ENCODE measurements at places on chromosomes 11 and 22. TPM values are rescaled to one million over a fixed set of nuclear protein-coding genes. Genes with fewer than 3 reads are reported as not detected.

SYTL2 gene
- total RNA-seq: 5.0 TPM

DNA sequence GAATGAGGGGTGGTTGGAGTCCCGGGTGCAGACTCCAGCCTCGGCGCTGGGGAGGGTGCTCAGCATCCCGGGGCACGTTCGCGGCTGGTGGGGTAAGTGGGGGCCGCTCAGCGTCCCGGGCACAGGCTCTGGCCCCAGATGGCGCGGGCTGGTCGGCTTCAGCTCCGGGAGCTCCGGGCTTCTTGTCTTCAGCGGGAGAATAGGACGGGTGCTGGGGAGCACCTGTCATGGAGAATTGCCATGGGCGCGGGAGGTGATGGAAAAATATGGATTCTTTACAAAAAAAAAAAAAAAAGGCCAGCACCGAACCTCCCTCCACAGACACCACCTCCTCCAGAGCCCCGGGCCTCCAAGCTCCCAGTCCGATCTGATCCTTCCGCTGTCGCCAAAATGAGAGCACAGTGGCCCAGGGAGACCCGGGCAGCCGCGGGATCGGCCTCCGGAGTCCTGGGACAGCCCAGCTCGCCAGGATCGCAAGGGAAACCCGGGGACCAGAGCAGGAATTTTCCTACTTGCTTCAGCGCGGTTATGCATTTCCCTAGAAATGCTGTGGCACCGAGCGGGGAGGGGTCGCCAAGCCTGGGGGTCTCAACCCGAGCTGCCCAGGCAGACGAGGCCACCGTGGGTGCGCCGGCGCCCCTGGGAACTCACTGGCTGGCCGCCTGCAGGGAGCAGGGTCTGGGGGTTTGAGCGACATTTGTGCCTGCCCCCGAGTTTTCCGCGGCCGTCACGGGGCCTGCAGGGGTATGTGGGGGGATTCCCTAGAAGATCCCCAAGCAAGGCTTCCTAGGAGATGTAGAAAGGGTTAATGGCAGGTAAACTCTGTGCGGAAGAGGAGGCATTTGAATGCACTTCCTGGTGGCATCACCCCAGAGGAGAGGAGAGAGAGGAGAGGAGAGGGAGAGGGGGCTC, 1336.9 kb downstream of the BRD1 start:
- DNase-seq: peak; percentile 34

- no peak for DNase-seq
Observed at GRCh38 chr22:38219632-38220031, 17.8 kb downstream of the MAFF start.

POU2AF2 gene
- total RNA-seq: not detected

TRIM51 gene
- not detected for total RNA-seq

SLC22A9 gene
- not detected for total RNA-seq

LMNTD2 gene
- 4.7 TPM for total RNA-seq

GRCh38 chr11:109853156-109853776, 239.9 kb upstream of the ZC3H12C start:
- no peak for DNase-seq

GRCh38 chr11:70476669-70477068, 78.3 kb downstream of the CTTN start:
- DNase-seq: no peak

CFAP300 gene
- 1.2 TPM for total RNA-seq

- no peak for DNase-seq
Observed at GRCh38 chr22:38350444-38351359, 33.5 kb upstream of the CSNK1E start.

- DNase-seq: no peak
Observed at GRCh38 chr22:45917146-45917545, 59.8 kb downstream of the WNT7B start.

OR51E2 gene
- not detected for total RNA-seq

DNA sequence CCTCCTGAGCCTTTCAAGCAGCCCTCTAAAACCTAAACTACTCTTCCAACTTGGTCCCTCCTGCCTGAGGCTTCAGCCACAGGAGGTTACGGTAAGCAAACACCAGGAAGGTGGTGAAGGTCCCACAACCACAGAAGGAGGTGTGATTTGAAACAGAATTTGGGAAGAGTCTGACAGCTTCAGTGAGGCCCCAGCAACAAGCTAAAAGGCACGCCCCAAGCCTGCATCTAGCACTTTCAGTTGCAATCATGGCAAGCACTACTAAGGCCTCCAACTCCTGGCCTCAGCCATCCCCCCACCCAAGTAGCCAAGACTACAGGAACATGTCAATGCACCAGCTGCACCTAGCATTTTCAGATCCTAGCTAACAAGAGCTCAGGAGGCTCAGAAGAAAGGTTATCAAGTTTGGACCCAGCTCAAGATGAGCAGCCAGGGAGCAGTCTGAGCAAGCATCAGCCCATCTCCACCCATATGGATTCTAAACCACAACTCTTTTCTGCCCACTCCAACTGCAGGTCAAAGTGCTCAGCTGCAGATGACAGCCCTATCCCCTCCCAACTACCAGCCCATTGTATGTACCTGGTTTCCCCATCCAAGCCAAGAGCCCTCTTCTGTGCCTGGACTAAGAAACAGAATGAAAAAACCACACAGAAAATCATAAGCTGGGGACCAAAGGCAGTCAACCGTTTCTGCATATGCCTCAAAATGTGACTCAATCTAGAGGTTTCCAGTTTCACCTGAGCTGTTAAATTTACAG, 10.4 kb upstream of the AHNAK start:
- no peak for DNase-seq

MS4A6A gene
- not detected for total RNA-seq

- no peak for DNase-seq
Observed at GRCh38 chr22:37146507-37147180, 3.1 kb downstream of the IL2RB start.

GRCh38 chr22:46077669-46078099, 72.6 kb upstream of the PPARA start:
- DNase-seq: no peak

- no peak for DNase-seq
Observed at GRCh38 chr11:63719987-63720386, 38.7 kb downstream of the RTN3 start.

- no peak for DNase-seq
Observed at GRCh38 chr22:39493759-39494158, 8.3 kb upstream of the MIEF1 start.

GRCh38 chr11:119918347-119918746, 189.3 kb upstream of the NECTIN1 start:
- DNase-seq: no peak

PRODH gene
- 54.3 TPM for total RNA-seq

DNA sequence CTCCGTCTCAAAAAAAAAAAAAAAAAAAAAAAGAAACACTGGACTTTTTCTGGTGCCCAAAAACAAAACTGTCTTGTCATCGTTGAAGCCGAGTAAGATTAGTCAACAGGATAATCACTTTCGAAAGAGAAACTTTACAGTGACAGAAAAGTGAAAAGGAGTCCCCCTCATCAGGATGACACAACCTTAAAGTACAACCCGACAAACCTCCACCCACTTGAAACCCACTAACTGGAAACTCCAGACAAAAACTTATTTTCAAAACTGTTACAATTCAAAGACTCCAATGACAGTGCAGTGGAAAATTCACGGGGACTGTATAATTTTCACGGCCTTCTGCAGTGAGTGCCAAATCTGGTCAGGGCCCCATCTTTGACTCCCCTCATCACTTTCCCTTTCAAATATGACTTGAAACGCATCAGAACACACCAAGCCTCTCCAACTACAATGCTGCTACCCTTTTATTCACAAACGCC, 1.3 kb downstream of the DENND5A start:
- no peak for DNase-seq

GRCh38 chr11:122673701-122674100, 18.2 kb downstream of the UBASH3B start:
- DNase-seq: no peak

DNA sequence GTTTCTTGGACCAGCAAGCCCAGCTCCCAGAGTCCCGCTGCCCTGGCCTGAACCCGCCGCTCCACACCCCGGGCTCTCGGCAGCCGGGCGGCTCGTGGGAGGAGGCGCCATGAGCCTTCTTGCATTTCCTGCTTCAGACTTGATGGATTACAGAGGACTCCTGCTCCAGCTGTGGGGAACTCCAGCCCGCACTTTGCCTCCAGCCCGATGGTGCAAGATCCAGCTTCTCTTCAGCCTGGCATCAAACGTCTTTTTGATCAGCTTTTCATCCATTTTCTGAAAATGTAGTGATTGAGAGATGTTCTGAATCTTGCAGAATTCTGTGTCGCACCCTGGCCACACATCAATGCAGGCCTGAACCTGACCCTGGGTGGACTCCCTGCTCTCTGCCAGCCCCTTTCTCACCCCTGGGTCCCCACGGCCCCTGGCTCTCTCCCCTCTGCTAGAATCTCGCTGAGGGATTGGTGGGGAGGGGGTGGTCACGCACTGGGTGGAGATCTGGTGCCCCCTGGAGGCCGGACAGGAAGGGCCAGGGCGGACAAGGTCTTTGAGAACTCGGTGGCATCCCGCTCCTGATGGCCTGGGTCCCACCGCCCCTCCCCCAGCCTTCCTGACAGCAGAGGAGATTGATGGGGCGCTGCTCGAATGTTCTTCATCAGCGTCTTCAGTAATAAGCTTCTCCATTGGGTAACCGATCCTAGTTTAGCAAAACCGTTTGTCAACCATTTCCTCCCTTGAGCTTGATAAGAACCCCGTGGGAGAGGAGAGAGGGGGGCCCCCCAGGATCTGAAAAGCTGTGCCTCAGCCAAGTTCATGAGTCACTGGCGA, 12.1 kb upstream of the NFAM1 start:
- peak; percentile 93 for DNase-seq

- DNase-seq: no peak
Observed at GRCh38 chr11:120343429-120343828, 7.2 kb downstream of the ARHGEF12 start.

GRCh38 chr11:128487978-128488377, 99.4 kb downstream of the ETS1 start:
- no peak for DNase-seq

GRCh38 chr11:133559833-133560471, 27.7 kb upstream of the OPCML start:
- no peak for DNase-seq

- DNase-seq: no peak
Observed at GRCh38 chr11:77800449-77800848, 20.1 kb downstream of the RSF1 start.

- DNase-seq: no peak
Observed at GRCh38 chr11:110654456-110654855, 57.8 kb downstream of the ARHGAP20 start.

DNA sequence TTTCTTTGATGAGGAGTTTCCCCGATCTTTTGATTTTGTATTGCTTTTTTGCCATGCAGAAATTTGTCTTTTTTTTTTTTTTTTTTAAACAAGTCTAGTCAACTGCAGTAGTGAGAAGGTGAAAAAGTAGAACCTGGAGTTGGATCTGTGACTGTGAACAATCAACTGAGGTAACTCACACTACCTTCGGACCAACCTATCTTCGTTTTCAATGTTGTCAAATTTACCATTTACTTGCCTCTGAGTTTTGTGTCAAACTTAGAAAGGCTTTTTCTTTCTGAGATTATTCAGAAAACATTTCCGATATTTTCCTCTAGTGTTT, 20.5 kb downstream of the KLHL22 start:
- DNase-seq: no peak

HIC2 gene
- total RNA-seq: 22.8 TPM

NXPE1 gene
- not detected for total RNA-seq

GRCh38 chr22:37981282-37982011, 2.9 kb downstream of the SOX10 start:
- no peak for DNase-seq
